ENCODE measurements at places on chromosomes 2 and 18.

- no peak for DNase-seq
Measured at GRCh38 chr2:230798769-230799399, 65.9 kb upstream of the ITM2C start.

DNA sequence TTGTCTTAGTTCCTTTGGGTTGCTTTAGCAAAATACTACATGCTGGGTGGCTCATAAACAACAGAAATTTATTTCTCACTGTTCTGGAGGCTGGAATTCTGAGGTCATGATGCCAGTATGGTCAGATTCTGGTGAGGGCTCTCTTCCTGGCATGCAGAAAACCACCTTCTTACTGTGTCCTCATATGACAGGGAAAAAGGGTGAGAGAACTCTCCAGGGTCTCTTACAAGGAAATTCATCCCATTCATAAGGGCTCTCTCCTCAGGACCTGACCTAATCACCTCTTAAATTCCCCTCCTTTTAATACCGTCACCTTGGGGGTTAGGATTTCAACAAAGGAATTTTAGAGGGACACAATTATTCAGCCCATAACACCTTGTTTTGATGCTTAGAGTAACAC is 243.1 kb upstream of the TNP1 start:
- DNase-seq, result no peak

DNA sequence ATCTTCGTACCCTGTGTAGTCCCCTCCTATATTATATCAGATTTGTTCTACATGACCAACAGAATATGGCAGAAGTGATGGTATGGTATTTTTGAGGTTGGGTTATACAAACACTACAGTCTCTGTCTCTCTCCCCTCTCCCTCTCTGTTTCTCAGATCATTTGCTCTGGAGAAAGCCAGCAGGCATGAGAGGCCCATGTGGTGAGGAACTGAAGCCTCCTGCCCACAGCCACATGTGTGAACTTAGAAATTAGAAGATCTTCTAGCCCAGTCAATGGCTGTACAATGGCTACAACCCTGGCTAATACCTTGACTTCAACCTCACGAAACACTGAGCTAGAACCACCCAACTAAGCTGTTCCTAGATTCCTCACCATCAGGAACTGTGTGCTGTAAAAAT is 250.6 kb downstream of the SMAD2 start:
- DNase-seq, result no peak

DNA sequence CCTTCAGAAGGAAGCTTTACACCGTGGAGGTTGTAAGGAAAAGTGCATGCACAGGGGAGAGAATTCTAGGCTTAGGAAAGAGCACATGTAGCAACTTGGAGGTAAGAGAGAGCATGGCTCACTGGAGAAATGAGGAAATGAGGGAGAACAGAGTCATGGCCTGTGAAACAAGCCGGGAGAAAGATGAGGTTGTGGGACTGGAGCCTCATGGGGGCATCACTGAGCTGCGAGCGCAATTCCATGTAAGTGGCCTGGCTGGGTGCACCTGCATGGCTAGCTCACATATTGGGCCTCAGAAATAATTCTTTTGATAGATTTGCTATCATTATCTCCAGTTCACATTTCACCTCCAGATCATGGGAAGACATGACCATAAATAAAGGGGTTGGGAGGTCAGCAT is 785.5 kb upstream of the RAB6C start:
- no peak for DNase-seq

DNA sequence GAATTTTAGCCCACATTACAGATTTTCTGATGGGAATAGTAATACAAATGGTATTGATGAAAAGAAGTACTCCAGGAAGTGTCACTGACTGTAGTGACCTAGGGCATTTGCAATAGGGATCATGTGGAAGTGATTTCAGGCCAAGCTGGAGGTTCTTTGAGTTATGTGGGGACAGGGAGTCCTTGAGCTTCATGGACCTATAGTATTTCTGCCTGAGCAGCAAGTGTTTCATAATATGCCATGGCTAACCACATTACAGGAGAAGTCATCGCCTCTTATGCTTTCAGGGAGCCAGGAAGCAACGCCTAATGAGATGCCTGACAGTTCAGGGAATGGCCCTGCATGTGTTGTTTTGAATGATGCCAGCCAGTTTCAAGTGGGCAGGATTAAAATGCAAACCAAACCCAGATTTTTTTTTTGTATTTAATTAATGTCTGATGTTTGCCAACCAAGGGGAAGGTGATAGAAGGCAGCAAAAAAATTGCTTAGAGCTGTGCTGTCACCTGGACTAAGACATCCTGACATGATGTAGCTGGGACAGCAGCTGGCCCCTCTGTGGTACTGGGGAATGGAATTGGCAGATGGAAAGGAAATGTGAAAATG is 109.5 kb downstream of the RAPGEF4 start:
- no peak for DNase-seq

DNA sequence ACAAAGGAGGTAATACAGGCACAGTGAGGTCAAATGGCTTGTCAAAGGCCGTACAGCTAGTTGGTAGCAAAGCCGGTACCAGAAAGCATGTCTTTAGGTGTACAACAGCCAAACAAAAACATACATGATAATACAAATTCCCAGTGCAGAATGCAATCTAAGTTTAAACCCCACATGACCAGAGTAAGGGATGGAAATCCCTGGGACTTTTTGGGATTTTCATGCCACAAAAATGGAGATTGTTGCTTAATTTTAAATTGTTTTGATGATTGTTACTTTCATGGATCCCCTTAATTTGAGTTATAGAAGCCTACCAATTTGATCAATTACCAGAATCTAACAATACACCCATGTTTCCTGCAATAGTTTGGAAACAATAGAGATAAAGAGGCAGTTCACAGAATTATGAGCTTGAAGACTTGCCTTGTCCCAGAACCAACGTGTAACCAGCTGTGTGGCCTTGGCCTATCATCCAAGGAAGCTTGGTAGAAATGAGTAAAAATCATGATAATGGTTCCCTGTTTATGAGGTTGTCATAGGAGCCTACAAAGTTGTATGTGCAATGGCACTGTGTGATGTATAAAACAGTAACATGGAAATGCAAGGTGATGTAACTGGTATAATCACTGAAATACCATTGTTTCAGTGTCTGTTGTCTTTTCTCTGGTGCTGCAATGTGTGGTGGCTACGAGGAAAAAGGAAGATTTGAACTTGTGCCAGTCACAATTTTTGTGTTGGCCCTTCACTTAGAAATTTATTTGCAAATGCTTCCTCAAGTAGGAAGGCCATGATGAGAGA is 85.3 kb downstream of the ZEB2 start:
- no peak for DNase-seq

GRCh38 chr2:173965372-173966025 is at the start of gene SP3:
Gene SP3, minus strand, starts transcription at chr2:173965373. Its CDS starts 202 bp downstream, at chr2:173965171.
- DNase-seq, result peak; percentile 95

DNA sequence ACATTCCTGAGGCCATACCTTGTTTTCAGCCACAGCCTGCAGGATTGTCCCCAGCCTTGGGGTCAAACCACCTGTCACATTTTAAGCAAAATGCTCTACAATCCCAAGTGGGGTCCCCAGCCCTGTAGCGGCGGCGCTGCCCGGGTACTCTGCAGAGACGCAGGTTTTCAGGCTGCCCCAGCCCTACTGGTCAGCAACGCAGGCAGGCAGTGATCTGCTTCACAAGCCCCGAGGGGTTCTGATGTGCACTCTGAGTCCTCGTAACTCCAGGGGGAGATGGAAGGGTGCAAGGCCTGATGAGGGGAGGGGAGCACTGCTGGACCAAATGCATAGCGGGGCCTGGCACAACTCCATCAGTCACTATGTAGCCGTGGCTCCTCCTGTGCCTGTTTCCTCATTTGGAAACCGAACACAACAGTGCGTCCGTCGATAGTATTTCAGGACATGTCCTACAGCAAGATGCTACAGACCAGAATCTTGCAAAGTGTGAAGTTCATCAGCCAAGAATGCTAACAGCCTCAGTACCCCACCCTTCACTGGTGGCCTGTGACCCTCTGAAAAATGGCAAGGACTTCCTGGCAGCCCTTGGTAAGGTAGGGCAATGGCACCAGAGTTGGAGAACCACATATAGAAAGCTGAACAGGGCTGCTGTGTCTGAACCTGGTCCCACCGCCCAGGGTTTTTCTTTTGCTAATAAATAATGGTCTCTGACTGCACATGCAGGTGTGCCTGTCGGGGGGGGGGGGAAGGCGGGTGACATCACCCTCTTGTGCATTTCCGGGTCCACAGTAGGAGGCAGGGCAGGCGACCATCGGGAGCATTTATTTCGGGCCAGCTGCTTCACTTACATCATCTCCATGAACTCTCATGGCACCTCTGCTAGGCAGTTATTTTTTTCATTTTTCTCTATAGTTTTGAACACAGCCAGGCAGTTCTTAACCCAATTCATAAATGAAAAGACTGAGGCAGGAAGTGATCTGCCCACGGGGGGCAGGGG is 50.6 kb upstream of the TFCP2L1 start:
- DNase-seq, result no peak

- DNase-seq, result no peak
Measured at GRCh38 chr2:43262239-43262638, 35.8 kb upstream of the ZFP36L2 start.

- no peak for DNase-seq
Measured at GRCh38 chr2:241851325-241852115, 7.2 kb downstream of the PDCD1 start.

- DNase-seq, result peak; percentile 59
Measured at GRCh38 chr2:231709636-231709980, 1.3 kb downstream of the PTMA start.

- peak; percentile 59 for DNase-seq
Measured at GRCh38 chr18:32552421-32553030, 81.8 kb upstream of the GAREM1 start.

DNA sequence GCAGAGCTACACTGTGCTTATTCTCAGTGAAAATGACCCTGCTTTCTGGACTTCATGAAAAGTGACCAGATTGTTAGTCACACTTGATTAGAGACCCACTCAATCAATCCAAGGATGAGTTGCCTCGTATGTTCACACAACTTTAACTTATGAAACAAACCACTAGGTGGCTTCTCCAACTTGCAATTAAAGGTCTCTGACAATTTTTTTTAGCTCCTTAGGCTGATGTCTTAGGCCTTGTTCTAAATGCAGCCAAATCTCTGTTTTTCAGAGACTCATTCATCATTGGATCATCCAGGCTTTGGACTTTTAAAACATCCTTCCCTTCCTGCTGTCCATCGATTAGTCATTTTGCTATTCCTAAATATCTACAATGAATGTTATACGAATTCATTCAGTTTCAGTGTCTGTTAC is 63.4 kb downstream of the MREG start:
- DNase-seq, result no peak

- DNase-seq, result no peak
Measured at GRCh38 chr2:141767691-141768090, 363.1 kb downstream of the LRP1B start.

- no peak for DNase-seq
Measured at GRCh38 chr2:238281826-238282480, 6.5 kb downstream of the PER2 start.

- DNase-seq, result no peak
Measured at GRCh38 chr2:151733771-151734672, at the start of gene NEB. Gene NEB, minus strand, starts transcription at chr2:151734476. Its CDS starts 1,320 bp downstream, at chr2:151733156.

- DNase-seq, result peak; percentile 40
Measured at GRCh38 chr2:207283356-207283755, 117.6 kb upstream of the KLF7 start.

DNA sequence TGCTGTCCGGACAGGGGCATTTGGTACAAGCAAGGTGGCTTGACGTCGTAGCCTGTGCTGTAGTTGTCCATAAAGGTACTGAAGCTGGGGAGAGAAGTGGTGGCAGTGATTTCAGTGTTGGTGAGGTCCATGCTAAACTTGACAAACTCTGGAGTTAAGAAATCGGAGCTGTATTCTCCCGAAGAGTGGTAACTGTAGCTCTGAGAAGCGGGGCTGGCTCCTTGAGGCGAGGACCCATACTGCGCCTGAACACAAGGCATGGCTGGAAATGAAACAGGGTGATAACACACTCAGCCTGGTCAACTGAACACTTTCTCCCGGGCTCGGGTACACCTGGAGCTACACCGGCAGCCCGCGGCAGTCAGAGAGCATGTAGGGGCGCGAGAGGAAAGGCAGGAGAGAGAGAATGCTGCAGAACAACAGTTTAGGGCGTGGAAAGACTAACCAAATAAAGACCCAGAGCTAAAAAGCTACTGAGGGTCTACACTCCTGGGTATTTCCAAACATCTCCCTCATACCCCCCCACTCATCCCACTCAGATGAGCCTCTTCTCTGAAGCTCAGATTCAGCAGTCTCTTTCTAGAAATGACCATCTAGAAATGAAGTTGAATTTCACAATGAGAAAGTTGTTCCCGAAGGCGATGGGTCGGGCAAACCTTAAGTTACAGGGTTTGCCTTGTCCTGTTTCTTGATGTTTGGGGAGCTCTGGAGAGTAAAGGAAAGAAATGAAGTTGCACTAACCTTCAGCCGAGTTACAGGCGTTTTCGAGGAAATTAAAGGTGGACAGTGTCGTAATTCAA is 2.4 kb downstream of the NR4A2 start:
- no peak for DNase-seq

GRCh38 chr2:197547163-197547900 is 31.5 kb downstream of the MOB4 start:
- no peak for DNase-seq

Data from stimulated activated CD8-positive, alpha-beta memory T cell treated with anti-CD3 and anti-CD28 coated beads, Interleukin-4, amount 100 ng/mL, for 48 hours (primary cell).